ENCODE measurements at places on chromosomes 1 and 21.

DNA sequence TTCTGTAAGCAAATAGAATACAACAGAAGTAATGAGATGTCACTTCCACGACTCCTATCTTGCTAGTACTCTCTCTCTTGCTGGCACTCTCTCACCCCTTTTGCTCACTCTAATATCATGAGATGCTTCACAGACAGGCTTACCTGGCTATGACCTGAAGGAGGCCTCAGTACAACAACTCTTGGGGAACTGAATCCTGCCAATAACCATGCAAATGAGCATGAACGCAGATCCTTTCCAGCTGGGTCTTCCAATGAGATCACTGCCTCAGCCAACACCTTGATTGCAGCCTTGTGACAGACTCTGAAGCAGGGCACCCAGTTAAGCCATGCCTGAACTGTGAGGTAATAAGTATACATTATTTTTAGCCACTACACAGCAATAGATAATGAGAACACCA is 53.1 kb upstream of the ADAR start:
- DNase-seq = no peak

DNA sequence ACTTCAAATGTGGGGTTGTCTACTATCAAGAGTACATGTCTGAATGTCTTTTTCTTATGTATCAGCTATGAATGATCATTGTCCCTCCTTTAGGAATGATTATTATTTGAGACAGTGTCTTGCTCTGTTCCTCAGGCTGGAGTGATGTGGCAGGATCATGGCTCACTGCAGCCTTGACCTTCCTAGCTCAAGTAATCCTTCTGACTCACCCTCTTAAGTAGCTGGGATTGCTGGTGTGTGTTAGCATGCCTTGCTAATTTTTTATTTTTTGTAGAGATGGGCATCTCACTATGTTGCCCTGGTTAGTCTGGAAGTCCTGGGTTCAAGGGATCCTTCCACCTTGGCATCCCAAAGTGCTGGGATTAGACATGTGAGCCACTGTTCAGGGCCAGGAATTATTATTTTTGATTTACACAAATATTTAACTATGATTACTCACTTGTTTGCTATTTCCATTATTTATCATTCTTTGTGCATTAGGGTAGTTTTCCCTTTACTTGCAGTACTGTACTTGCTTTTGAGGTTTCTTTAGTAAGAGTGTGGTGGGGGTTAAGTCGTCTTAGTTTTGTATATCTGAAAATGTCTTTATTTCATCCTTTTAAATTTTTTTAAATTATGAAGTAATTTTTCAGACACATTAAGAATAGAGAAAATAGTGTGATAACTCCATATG is 12.8 kb downstream of the S100A7 start:
- no peak for DNase-seq

- no peak for DNase-seq
Measured at GRCh38 chr1:101847626-101848025, 149.1 kb downstream of the OLFM3 start.

GRCh38 chr1:54774820-54775498 is 10.6 kb upstream of the PARS2 start:
- DNase-seq = no peak

GRCh38 chr1:47178654-47179016 is 11.2 kb downstream of the PDZK1IP1 start:
- DNase-seq = no peak

GRCh38 chr1:165915480-165915879 is 88.1 kb downstream of the UCK2 start:
- no peak for DNase-seq

GRCh38 chr1:35807614-35808449 is at the start of gene AGO4:
TSS of gene AGO4 (plus strand) at chr1:35808016. CDS start at chr1:35808417, 401 bp downstream.
- DNase-seq = peak; percentile 25

- DNase-seq = no peak
Measured at GRCh38 chr1:70768216-70768615, 279.4 kb downstream of the PTGER3 start.

All from activated T-helper 1 cell treated with anti-CD3 and anti-CD28 coated beads, Interleukin-2, amount 50 U/mL, for 16 hours (primary cell).